ENCODE measurements at places on chromosomes 7 and 10.

GRCh38 chr7:3154881-3155494 is 111.3 kb upstream of the CARD11 start:
- peak; percentile 50 for DNase-seq

DNA sequence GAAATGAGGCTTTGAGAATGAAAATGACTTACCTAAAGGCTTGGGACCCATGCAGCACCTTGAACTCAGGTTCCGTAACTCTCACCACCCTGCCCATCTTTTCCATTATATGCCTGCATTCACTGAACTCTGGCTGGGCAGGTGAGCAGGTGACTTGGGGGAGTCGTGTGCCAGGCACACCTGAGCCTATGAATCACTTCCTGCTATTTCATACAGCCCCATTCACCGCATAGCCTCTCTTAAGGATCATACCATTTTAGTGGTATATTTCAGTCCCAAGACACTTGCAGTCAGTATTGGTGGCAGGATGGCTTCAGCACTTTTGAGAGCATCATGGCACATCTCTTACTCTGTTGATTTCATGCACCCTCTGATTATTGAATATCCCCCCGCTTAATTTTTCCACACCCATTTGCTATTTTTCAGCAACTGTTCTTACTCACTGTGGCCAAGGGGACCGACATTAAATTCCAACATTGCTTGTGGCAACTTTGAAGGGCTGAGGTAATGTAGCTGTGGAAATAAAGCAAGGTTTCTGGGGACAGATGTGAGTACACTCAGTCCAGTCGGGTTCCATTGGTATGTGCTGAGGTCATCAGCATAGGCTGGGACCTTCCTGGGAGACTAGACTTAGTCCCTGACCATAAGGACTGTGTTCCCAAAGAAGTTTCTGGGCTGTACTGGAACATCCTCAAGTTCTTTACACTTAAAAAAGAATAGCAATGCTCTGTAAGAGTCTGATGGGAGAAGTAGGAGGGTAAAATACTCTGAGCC is 39.8 kb upstream of the ZNF438 start:
- no peak for DNase-seq

- DNase-seq = no peak
Observed at GRCh38 chr10:48633381-48634197, 28.7 kb upstream of the ARHGAP22 start.

- DNase-seq = no peak
Observed at GRCh38 chr7:130927564-130927963, 193.6 kb upstream of the KLF14 start.

GRCh38 chr7:8232999-8233847 is 28.7 kb downstream of the ICA1 start:
- DNase-seq = no peak

DNA sequence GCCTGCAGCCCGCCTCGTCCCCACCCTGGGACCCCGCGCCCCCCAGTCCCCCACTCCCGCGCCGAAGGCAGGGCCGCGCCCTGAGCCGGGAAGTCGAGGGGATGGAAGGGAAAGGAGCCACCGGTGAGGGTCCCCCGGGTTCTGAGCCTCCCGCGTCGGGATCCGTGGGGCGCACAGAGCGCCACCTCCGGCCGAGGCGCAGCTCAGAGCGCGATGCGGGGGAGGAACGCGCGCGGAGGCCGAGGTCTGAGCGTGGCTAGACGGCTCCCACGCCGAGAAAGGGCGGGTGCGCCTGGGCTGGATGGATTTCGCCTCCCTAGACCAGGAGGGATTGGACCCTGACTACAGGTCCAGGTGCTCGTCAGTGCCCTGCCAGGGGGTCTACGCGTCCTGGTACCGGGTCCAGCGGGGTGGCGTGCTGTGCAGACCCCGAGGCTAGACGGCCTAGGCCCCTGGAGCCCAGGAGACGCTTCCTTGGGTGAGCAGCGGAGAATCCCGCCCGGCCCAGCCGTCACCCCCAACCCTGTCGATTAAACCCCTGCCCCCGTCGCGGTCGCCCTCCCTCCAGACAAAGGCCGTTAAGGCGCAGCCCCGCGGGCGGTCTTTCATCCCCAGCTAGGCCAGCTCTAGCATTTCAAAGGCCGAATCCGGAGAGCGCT is 986 bp upstream of the PDGFA start:
- DNase-seq = no peak

DNA sequence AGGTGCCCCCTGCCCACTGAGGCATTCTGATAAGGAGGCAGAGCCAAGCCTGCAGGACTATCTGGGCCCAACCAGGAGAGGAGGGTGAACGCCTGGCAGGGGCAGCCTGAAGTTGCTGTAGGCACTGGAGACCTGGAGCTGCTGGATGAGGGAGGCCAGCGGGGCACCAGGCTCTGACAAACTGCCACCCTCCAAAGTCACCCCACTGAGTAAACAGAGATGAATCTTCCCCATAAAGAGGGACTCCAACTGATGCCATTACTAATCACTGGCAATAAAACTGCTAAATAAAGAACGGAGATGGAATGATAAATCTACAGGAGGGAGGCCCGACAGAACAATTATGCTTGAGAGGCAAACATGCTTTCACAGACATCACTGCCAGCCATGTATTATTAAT is 44.2 kb downstream of the DRGX start:
- DNase-seq = no peak

All from endothelial cell (in vitro differentiated cells).